HCT116 (cell line): ENCODE measurements at places on chromosomes 3 and 15. TPM values are rescaled to one million over a fixed set of nuclear protein-coding genes. Genes with fewer than 3 reads are reported as not detected.

C2CD4A gene
- total RNA-seq, result not detected

SH2D7 gene
- total RNA-seq, result not detected

EAF1 gene
- 32.1 TPM for total RNA-seq

C3orf49 gene
- total RNA-seq, result not detected
